ENCODE measurements at places on chromosomes 12 and 14.

GRCh38 chr14:23090254-23090636, 4.7 kb downstream of the ACIN1 start:
- DNase-seq = no peak

GRCh38 chr14:46582826-46583225, 68.8 kb downstream of the RPL10L start:
- DNase-seq = no peak

- no peak for DNase-seq
Observed at GRCh38 chr14:65291531-65291930, 121.0 kb upstream of the FUT8 start.

- no peak for DNase-seq
Observed at GRCh38 chr14:23052671-23053070, 4.6 kb downstream of the CDH24 start.

- DNase-seq = no peak
Observed at GRCh38 chr14:57392830-57393229, 2.4 kb downstream of the NAA30 start.

DNA sequence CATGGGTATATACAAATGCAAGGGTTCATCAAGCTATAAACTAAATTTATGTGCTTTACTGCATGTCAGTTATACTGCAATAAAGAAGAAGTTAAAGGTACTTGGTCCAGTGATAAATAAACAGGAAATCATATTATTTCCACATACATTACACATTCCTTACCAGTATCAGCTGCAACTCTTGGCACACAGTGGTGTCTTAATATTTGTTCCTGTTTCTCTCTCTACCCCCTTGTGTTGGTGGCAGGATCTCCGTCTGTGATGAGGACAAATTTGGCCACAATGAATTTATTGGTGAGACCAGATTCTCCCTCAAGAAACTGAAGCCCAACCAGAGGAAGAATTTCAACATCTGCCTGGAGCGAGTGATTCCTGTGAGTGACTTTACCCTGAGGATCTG, 19.2 kb upstream of the OAS1 start:
- DNase-seq = no peak

DNA sequence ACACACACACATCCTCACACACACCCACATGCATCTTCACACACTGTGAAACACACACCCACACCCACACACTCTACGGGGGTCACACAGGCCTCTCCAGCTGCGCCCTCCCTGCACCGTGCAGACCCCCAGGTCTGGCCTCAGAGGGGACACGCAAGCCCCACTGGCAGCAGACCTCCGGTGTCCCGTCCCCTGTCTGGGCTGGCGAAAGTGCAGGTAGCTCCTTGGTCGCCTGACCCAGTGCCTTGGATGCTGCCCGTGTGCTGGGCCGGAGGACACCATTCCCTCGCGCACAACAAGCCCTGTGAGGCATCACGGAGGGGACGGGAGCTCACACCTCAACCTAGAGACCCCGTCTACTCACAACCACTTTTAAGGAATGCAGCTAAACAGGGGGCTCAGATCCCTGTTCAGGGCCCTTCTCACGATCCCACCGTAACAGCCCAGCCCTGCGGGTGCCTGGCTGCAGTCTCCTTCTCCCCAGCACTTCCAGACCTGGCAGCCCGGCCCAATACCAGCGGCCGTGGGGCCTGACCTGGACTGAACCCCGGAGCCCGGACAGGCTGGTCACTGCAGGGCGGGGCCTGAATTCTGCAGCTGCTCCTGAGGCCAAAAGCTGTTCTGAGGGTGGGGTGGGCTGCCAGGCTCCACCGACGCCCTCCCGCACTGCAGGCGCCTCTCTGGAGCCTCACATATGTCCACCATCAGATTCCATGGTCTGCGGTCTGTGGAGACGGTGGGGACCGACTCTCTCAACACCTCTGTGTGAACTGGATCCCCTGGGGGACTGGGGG, 42.1 kb upstream of the FZD10 start:
- DNase-seq = no peak

DNA sequence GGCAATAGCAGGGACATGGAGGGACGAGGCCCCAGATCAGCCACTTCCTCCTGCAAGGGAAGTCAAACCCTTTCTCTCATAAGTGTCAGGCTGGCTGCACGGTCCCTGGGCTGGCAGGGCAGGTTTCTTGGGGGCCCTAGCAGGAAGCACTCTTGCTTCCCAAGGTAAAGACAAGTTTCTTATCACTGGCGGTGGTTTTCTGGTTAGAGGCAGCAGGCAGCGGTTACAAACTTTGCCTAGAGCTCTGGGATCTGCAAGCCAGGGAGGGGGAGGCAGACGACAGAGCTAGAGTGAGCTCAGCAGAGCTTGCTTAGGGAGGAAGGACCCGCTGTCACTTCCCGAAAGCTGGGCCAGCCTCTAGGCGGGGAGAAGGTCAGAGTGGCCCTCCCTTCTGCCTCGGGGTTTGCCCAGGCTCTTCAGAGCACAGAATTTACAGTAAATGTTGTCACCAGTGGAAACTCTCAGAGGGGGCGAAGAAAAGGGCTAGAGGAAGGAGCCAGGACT, 20.4 kb downstream of the BATF start:
- DNase-seq = peak; percentile 65

DNA sequence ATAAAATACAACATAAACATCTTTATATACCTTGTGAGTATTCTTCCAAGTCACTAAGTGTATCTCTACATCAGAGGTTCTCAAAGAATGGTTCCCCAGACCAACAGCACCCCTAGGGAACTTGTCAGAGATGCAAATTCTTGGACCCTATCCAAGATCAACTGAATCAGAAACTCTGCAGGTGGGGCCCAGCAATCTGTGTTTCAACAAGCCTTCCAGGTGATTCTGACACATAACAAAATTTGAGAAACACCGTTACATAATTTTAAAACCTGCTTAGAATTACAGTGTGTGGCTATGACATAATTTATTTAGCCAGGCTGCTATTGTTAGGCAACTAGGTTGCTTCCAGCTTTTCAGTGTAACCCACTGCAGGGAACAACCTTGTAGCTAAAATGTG, 49.8 kb downstream of the NTN4 start:
- no peak for DNase-seq

DNA sequence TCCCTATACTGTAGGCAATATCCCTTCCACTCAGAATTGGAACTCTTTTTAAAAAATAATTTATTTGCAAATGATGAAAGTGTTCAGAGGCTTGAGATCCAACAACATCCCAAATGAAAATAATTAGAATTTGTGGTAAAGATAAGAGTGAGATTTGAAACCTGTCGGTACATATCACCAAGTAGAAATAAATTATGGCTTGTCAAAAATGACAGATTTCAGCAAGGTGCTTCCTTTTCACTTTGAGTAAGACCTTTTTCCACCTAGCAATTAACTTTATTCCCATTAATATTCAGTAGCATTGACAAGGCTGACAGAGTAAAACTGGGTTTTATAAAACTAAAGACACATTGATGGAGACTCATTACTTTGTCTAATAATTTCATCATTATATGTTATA, 107.7 kb upstream of the PRKD1 start:
- DNase-seq = no peak

GRCh38 chr12:106362971-106363370, 5.4 kb downstream of the POLR3B start:
- no peak for DNase-seq

GRCh38 chr12:131610181-131610580, 100.7 kb upstream of the SFSWAP start:
- no peak for DNase-seq

GRCh38 chr14:85257287-85257686, 272.7 kb upstream of the FLRT2 start:
- DNase-seq = no peak

DNA sequence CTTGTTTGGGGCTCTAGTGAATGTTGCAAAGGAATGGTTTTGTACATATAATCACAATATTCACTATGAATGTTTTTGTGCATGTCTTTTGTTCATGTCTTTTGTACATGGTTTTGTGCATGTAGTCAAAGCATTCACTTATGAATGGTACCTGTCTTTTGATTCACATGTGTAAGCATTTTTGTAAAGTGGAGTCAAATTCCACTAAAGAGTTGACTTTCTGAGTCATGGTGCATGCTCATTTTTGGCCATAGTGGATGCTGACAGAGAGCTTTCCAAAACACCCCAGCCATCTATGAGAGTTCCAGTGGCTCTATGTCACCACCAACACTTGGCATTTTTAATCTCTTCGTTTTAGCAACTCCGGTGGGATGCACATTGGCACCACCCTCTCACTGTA, 1185.9 kb upstream of the TMEM132C start:
- DNase-seq = no peak

DNA sequence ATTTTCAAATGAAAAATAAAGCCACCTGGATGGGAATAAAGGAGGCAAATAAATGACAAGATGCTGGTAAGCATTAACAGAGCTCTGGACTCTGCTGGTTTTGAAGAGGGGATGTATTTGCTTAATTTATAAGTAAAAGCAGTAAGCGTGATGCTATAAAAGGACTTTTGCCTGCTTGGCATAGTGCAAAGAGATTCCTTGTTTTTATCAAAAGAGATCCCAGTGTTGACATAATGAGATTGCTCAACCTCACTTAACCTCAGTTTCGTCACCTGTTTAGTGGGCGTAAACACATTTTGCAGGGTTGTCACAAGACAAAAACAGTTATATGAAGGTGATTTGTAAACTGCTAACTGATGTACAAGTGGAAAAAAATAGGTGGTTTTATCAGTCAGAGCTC, 13.8 kb downstream of the ASCL1 start:
- no peak for DNase-seq

DNA sequence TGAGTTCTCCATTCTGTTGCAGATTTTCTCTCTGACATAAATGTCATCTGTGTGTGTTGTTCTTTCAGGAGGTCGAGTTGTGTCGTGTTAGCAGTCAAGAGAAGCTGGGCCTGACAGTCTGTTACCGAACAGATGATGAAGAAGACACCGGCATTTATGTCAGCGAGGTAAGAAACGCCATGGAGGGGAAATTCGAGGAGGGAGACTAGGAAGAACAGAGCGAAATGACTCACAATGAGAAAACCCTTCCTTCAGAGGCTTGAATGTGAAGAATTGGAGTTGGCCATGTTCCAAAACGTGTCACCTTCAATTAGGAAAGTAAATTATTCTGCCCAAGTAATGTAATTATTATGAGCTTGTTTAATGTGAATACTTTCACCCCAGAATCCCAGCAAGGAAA, 364.5 kb downstream of the PDZRN4 start:
- DNase-seq = peak; percentile 6

GRCh38 chr14:59175404-59175803, 13.1 kb upstream of the DAAM1 start:
- no peak for DNase-seq

GRCh38 chr12:29152223-29152868, 3.3 kb downstream of the FAR2 start:
- no peak for DNase-seq

- no peak for DNase-seq
Observed at GRCh38 chr12:20101046-20101445, 267.3 kb upstream of the PDE3A start.

DNA sequence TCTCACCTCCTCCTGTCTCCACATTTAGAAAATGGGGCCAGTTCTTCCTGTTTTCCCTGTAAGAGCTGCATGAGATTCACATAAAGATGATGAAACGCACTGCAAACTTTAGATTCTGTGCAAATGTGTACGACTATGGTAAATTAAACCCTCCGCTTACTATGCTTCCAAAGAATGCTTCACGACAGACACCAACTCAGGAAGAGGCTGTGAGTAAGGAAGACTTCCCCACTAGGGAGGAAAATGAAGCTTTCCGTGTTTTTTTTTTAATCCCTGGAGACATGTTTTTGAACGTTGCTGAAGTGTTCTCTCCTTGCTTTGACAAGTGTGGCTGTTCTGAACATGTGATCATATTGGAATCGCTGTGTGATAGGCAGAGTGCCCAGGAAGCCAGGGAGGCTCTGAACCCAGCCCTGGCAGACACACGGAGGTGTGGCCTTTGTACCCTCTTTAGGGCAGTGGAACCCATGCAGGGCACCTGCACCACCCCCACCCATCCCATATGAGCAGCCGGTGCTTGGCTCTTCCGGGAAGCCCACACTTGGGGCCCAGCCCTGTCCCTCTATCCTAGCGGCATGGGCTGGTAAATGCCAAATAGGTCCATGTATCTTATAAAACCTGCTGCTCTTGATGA, 7.5 kb upstream of the SYNE3 start:
- DNase-seq = peak; percentile 88

GRCh38 chr12:87038098-87038497, 781.9 kb upstream of the MGAT4C start:
- no peak for DNase-seq

Measured in mesenchymal stem cell (in vitro differentiated cells and primary cell).